AML-193 (cell line): ENCODE measurements at places on chromosomes 7 and 10.
A peak's percentile ranks its signal among the peaks of the same experiment; 100 is the strongest.

DNA sequence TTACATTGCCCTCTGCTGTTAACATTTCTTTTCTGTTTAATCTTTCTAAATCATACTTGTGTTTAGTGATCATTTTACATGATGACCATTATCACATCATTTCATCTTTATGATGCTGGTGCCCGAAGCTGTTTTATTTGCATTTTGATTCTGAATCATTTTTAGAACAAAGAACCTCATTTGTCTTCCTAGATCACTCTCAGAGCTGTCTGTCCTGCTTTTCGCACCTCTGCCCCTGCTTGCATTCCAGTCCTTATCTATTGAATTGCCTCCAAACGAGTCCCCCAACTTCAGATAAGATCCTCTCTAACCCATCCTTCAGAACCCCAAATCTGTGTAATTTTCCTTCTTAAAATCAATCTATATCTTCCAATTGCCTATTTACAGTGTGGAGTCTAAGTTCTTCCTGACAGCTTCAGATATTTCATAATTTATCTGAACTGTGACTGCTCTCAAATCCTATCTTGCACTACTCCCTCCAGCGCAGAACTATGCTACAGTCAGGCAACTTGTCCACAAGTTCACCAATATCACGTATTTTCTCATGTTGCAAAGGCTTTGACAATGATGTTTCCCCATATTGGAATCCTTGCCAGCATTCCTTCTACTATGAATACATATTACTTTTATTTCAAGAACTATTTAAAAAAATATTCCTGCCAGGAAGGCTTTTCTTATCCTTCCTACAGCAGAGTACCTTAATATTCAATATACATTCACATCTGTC lies 346.5 kb upstream of the CACNA2D1 start:
- no peak for DNase-seq

- no peak for DNase-seq
These were observed 51.1 kb upstream of the SEPHS1 start for GRCh38 chr10:13399236-13399635.

GRCh38 chr7:105141068-105141467 lies 127.1 kb downstream of the KMT2E start:
- no peak for DNase-seq

- DNase-seq, result no peak
These were observed 335.2 kb upstream of the C7orf33 start for GRCh38 chr7:148255333-148255732.

DNA sequence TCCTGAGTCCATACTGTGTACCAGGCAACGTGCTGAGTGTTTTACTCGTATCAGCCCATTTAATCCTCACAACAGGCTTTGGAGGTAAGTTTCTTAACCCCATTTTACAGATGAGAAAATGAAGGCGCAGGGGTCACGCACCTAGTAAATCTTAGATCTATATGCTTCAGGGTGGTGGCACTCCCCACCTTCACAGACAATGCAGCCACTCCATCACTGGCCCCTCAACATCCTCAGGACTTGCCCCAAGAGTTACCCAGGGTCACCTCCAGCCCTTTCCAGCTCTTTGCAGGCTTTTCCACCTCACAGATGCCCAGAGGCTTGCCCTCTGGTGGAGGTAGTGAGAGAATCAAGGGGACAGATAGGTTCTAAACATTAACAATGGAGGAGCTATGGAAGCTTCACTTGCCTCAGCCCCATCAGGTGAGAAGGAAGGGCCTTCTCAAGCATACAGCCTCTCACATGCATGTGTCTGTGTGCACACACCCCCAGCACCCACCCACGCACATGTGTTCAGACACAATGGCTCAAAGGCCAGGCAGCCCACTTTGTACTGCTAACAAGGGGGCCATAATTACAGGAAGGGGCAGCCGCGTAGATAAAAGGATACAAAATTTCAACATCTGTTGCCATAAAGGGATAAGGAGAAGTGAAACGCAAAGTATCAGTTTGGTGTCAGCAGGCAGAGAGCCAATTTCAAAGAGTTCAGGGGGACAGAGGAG lies 29.1 kb downstream of the DPCD start:
- DNase-seq, result no peak

DNA sequence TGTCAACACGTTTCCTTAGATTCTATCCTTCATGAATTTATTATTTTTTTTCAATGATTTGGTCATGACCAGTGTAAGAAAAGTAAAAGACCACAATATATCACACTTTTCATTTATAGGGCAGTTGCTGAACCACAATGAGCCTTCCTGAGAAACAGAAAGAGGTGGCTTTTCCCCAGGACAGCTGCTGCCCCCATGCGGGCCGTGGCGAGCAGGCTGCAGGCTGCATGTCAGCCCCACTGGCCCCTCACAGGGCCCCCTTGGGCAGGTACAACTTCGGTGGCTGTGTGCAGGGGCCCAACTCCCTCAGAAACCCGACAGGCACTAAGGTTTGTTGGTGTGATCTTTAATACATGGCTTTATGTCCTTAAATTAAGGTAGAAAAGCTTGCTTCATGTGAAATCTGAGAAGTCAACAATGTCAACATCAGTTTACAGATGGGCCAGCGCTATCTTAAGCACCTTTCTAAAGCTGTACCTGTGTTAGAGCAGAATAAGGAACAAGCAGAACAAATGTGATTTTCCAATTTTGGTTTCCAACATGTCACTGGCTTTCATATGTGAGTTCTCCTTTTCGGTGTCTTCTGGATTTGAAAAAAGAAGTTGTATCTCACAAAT lies 10.6 kb downstream of the BEND7 start:
- peak; percentile 2 for DNase-seq

GRCh38 chr7:72023926-72024325 lies 388.2 kb downstream of the CALN1 start:
- no peak for DNase-seq

- DNase-seq, result no peak
These were observed 135.0 kb downstream of the HTR7 start for GRCh38 chr10:90722832-90723231.

- no peak for DNase-seq
These were observed 33.4 kb upstream of the YAE1 start for GRCh38 chr7:39532832-39533231.

- no peak for DNase-seq
These were observed 422 bp downstream of the AP1S1 start for GRCh38 chr7:101154693-101155102.

DNA sequence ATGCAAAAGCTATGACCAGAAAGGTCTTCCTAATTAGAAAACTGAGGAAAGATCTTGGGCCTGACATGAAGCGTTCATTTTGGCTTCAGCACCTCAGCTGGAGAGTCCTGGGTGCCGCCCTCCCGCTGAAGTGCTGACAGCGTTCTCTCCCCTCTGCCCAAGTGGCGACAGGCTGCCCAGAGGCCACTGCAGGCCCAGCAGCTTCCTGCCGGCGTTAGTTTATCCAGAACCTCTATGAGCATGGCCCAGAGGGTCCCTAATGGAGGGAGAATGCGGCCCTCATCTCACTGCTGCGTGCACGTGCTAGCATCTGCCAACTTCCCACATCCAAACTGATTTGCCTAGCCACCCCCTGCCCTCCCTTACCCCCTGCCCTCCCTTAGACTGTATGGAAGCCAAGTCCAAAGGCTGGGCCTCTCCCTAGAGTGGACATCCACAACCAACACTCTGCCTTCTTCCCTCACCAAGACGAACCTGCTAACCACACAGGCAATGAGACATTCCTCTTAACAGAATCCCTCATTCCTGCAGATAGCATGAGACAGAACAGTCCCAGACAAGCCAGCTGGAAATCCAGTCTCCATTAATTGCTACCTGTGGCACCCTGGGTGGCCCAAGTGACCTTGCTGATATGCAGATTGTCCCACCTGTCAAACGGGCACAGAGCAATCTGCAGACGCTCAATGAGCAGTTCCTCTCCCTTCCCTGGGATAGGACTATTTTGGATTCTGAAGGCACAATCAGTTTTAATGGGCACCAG lies 108.4 kb downstream of the C10orf90 start:
- no peak for DNase-seq

- no peak for DNase-seq
These were observed 7.1 kb downstream of the TASOR2 start for GRCh38 chr10:5691786-5692185.

DNA sequence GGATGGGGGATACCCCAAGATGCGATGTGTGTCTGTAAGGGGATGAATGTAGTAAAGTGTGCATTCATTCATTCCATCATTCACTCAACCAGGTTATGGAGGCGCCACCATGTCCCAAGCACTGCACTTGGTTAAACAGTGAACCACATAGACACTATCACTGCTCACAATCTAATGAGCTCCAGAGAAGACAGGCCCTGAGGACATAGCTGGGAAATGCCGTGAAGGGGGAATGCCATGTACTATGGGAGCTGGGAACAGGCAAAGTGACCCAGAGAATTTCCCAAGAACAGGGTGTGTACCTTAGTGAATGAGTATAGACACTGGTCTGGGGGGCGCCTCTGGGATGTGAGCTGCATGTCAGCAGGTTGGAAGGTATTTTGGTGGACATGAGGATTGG lies 44.5 kb upstream of the LBX1 start:
- DNase-seq, result no peak

DNA sequence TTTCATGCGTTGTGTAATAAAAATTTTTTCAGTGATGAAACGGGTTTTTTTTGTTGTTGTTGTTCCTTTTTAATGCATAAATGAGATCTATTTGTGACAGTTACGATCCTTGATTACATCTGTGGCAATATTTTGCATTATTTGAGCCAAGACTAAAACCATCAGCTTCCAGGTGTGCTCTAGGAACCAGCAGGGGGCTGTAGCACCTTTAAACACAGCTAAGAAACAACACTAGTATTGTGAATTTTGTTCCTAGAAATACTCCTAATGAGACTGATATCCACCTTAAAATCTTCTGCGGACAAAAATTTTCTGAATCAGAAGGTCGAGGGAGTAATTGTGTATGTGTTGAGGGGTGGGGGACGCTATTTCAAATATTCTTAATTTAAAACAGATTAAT lies 52.6 kb downstream of the FGFBP3 start:
- no peak for DNase-seq

- DNase-seq, result no peak
These were observed 97.0 kb upstream of the SVIL start for GRCh38 chr10:29731760-29732159.

- DNase-seq, result no peak
These were observed 36.4 kb downstream of the GDI2 start for GRCh38 chr10:5776881-5777197.

- DNase-seq, result no peak
These were observed 57.2 kb downstream of the SUGCT start for GRCh38 chr7:40192036-40192435.

GRCh38 chr7:151876899-151877777 lies at the start of gene PRKAG2:
Gene PRKAG2, minus strand, starts transcription at chr7:151877115. Its CDS starts 495 bp downstream, at chr7:151876620.
- DNase-seq, result peak; percentile 69

- no peak for DNase-seq
These were observed 31.6 kb downstream of the IKZF1 start for GRCh38 chr7:50335795-50336754.

- no peak for DNase-seq
These were observed 51.5 kb upstream of the GRM3 start for GRCh38 chr7:86592185-86592584.

DNA sequence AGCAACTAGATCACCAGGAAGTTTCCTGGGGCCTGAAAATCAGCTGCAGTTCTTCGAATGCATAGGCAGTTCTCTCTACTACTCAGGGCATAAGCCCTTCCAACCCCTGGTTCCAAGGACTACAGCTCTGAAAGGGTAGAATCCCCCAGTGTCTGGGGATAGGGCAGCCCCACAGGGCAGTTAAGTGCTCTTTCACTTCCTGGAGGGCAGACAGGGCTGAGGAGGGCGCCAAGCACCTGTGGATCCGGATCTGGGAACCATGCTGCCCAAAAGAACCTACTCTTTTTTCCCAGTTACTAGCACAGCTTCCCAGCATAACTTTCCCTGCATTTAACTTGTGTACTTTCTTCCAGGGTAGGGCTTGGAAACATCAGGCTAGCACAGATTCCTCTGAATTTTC lies 41.1 kb downstream of the CXCL12 start:
- DNase-seq, result no peak

GRCh38 chr7:42235741-42236161 lies 1.3 kb downstream of the GLI3 start:
- no peak for DNase-seq

DNA sequence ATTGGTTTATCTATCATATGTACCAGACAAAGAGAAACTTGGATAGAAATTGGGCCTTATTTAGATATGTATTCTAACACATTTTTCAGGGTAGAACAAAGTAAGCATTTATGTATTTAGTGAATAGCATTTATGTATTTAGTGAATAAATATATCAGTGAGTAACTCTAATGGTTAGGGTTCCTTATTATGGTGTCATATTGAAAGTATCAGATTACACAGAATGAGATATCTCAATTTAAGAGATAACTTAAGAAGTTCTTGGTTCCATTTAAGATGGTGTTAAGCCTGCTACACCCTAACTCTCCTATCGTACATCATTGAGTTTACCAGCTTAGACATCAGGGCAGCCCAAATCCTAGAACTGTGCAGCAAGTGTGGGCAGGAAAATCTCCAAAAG lies 35.9 kb upstream of the DMTF1 start:
- no peak for DNase-seq

GRCh38 chr10:114265392-114266053 lies 26.5 kb downstream of the VWA2 start:
- DNase-seq, result no peak

GRCh38 chr10:124539935-124540641 lies 78.5 kb downstream of the LHPP start:
- DNase-seq, result peak; percentile 11

DNA sequence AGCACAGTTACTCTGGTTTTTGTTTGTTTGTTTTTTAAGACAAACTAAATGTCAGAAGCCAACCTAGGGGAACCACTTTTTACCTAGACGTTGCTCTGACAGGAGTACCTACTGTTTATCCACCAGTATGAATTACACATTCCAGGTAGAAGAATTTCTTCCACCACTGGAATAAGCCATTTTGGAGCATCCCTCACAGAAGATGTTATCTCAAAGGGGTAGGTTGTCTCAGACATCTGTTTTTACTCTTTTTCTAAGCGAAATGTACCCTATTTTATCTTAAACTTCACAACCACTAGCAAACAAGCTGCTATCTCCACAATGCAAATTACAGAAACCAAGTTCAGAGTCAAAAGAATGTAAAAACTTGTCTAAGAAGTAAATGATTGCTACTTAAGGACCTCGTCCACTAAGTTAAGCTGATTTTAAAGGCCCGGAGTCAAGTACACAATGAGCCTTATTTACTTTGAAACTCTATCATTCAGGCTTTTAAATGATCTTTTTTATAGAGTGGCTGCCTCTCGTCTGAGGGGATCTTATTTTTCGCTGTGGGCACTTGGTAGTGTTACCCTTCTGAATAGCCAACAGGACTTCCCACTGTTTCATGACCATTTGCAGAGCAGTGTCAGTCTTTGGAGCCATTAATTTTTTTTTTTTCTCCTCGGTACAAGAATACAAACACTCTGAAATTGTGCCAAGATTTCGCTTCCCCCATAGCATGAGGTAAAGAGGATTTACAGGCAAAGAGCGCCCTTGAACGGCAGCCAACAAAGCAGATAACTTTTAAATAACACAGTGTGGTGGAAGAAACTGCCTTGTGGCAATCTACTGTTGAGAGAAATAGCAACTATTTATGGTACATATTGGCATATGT lies 15.7 kb upstream of the ARMC3 start:
- DNase-seq, result no peak
